ENCODE measurements at places on chromosomes 11 and 22.
A peak's percentile ranks its signal among the peaks of the same experiment; 100 is the strongest.

DNA sequence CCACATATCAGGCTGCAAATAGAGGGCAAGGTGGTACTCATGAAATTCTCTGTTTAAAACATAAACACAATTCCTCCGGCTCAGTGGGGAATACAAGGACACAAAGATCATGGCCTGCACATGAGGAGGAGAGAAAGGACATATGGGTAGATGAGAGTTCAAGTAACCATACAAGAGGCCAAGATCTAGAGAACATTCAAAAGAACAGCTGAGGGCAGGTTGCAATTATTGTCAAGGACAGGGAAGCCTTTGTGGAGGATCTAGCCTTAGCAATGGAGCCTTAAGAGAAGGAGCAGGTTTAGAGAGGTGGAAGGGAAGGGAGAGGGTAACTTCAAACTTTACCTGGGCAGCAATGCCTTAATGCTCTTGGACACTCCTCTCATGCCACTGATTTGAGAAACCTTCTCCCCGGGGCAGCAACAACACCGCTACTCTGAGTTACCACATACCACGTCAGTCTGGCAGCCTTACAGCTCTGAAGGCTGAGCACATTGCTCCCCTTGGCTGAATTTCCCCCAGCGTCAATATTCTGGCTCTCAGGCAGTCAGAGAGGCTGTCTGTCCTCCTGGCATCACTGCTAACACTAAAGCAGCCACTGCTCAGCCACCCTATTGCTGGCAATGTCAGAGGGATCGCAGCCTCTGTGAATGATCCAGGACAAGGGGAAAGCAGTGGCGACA, 55.5 kb downstream of the CLPB start:
- no peak for DNase-seq

DNA sequence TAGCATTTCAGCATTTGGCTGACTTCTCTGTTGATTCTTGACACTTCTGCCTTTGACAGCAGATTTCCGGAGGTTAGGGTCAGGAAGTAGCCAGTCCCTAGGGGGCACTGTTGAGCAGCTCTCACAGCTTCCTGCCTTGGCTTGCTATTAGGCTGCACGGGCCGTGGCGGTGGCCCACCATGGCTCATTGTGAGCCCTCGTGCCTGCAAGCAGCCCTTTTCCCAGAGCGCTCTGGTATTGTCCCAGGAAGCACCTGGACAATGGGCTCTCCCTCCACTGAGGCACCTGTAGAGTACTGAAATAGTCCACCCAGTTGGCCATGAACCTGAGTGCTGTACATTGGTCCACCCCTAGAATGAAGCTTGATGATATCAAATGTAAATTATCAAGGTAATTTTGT, 100.2 kb upstream of the GAL start:
- peak; percentile 9 for DNase-seq

DNA sequence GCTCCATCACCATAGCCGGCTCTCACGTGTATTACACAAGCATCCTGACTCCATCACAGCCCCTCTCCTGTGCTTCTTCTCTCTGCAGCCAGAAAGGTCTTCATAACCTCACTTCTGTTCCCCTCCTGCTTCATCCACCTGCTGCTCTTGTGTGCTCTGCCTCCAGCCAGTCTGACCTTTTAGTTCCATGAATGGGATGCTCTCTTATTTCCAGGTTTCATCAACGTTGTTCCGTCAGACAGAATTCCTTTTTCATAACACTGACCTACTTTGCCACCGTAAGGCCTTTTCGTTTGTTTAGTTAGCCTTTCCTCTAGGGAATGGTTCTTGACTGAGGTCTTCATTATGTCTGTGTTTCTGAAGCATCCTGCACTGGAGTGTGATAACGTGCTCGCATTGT, 18.8 kb downstream of the GRAMD1B start:
- DNase-seq, result no peak

- DNase-seq, result no peak
Measured at GRCh38 chr22:43042101-43042780, 27.3 kb upstream of the PACSIN2 start.

GRCh38 chr11:32436751-32437494, 1.6 kb upstream of the WT1 start:
- DNase-seq, result no peak

DNA sequence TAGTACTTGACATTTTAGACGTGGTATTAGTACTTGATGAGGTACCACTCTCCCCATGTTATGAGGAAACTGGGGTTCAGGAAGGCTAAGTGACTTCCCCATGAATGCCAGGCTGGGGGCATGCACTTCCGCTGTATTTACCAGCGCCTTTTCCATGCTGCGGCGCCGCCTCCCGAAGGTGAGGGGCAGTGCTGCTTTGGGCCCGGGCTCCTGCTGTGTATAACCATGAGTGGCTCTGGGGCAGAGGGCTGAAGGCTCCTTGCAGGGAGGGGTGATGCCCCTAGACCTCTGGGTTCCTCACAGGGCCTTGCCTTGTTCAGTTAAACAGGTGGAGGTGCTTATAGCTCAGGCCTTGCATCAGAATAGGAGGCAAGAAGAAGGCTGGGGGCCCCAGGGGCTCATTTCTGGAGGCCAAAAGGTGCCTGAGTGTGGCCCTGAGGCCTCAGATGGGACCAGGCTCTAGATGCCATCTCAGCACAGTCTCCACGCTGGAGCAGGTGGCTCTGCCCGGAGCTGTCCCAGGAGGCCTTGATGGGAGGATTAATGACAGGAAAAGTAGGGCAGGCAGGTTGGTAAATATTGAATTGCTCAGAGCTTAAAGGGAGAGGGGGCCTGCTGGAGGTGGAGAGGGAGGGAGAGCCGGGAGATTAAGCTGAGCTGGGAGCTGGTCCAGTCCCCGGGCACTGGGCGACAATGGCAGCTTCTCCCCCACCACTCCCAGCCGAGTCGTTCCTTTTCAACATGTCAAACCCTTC, 129.6 kb downstream of the CEP164 start:
- DNase-seq, result no peak

DNA sequence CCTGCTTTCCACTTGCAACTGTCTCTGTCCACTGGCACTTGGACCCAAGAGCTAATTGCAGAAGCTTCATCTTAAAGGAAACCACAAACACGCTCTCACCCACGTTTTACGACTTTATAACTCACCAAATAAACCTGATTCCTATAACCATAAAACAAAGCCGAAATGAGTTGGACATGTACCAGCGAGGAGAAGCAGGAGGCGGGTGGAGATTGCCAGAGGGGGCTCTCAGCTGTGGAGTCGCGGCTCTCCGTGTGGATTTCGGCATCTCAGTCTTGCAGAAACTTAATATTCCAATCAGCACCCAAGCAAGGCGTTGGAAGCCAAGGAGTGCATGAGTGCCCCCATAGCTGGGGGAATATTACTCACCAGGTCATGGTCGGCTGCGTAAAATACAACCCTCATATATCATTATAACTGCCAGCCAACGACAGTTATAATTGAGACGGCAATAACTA, 483.6 kb downstream of the MN1 start:
- DNase-seq, result no peak

- no peak for DNase-seq
Measured at GRCh38 chr22:35381424-35382009, 621 bp downstream of the HMOX1 start.

DNA sequence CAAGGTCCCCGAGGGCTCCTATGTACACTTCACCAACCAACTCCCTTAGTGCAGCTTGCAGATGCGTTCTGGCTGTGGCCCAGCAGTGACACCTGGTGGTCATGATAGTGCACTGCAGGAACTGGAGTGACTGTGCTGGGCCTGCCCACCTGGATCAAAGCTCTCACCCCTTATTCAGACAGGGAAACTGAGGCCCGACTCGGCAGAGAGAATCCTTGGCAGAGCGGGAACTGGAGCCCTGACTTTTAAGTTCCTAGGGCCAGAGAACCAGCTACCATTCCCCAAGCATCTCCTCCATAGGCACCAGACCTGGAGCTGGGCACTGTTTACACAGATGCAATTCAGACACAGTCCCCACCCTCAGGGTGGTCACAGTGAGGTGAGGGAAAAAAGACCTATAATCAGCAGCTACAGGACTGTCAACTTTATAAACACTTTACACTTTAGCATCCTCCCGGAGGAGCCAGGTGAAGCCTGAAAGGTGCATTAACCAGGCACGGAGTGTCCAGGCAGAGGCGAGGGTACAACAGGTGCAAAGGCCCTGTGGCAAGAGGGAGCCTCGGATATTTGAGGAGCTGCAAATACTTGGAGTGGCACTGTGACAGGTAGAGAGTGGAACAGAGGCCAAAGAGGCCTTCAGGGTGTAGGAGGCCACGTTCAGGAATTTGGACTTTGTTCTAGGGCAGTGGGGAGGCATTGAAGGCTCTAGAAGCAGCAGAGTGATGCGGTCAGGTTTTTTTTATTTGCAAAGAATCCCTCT, 22.0 kb downstream of the RHBDD3 start:
- DNase-seq, result peak; percentile 49

DNA sequence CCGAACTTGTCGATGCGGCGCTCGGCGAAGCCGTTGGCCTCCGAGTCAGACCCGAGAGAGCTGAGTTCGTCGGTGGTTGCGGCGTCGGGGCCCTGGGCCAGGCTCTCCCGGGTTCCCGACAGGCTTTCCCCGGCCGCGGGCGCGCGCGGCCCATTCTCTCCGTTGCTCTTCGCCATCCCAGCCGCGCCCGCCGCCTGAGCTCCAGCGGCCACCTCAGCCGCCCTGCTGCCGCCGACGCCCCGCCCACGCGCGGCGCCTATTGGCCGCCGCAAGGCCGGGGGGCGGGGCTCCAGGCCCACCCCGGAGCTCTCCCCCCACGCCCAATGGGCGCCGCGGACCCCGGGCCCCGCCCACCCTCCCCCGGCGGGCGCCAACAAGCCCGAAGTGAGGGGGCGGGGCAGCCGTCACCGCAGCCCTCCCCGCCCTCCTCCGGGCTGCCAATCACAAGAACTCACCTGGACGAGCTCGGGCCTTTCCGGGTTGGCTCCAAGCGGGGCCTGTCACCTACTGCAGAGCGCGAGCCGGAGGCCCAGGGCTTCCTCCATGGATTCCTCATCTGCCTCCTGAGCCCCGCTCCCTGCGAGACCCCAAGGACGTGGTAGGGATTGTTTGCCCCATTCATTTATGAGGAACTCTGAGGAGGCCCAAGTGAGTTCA, at the start of gene TBC1D10A:
Gene TBC1D10A (minus strand): TSS at position 236 of the 657 bp plus-strand sequence. CDS start 60 bp downstream, at position 176.
- DNase-seq, result peak; percentile 93

DNA sequence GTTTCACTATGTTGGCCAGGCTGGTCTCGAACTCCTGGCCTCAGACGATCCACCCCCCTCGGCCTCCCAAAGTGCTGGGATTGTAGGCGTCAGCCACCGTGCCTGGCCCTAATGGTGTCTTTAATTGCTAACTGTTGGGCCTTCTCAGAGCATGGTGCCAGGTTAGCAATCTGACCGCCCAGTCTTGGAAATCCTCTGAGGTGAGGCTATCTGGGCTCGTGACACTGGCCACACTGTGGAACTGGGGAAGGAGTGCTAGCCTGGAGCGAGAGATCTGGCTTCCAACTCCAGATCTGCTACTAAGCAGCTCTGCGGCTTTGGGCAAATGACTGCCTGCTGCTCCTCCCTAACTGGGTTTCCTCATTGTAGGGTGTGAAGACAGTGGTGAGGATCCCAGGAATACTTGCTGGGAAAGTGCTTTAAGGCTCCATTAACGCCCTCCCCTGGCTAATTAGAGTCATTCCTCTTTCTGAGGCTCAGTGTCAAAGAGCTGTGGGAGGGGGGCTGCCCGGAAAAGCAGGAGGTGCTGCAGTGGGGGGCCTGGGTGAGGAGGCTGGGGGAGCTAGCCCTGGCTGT, 35.4 kb downstream of the CHRDL2 start:
- no peak for DNase-seq

DNA sequence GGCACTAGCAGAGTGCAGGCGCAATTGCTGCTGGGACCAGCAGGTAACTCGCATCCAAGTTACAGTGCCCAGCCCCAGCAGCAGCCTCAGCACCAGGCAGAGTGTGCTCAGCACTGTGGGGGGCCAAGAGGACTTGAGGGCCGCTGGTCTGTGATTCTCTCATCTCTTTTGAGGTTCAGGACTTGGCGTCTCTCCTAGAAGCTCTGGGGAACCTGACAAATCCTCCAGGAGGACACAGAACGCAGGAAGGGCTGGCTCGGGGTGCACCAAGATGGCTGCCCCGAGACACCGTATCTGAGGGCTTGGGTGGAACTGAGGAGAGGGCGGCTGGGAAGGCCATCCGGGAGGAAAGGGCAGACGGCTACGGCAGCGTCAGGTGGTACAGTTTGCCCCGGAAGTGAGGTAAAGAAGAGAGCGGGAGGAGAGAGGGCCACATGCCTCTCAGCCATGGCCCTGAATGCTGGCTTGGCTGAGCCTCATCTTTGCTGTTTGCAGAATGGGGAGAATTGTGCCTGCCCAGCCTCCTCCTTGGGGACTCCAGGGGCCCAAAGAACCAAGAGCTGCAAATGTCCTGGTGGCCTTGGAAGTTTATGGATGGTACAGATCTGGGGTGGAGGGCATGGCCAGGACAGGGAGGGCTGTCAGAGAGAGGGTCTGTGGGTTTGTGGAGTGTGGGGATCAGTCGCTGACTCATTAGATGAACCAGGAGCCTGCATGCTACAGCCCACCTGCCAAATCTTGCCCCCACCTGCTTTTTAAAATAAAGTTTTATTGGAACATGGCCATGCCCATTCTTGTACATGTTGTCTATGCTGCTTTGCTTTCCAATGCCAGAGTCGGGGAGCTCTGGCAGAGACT, 78.0 kb downstream of the MYEOV start:
- no peak for DNase-seq

- no peak for DNase-seq
Measured at GRCh38 chr11:69027704-69028372, 14.8 kb upstream of the MRGPRF start.

DNA sequence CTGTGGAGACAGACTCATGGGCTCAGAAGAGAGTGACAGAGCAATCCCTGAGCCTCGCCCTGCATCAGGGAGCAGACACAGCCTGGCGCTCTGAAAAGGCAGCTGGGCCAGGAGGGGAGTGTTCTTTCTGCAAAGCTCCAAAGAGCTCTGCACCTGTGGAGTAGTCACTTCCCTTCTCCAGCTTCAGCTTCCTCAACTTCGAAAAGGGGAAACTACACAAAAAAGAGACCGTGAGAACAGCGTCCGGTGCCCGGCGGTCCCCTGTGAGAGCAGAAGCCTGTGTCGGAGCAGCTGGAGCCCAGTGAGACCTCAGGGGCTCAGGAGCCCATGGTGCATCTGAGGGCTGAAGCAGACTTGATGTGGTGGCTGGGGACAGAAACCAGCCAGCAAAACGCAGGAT, 35.1 kb downstream of the TP53I11 start:
- no peak for DNase-seq

- no peak for DNase-seq
Measured at GRCh38 chr11:17575431-17576425, 28.7 kb downstream of the OTOG start.
